ENCODE measurements at places on chromosomes 5 and 9.

- no peak for DNase-seq
Measured at GRCh38 chr5:56142614-56143372, 90.3 kb downstream of the ANKRD55 start.

DNA sequence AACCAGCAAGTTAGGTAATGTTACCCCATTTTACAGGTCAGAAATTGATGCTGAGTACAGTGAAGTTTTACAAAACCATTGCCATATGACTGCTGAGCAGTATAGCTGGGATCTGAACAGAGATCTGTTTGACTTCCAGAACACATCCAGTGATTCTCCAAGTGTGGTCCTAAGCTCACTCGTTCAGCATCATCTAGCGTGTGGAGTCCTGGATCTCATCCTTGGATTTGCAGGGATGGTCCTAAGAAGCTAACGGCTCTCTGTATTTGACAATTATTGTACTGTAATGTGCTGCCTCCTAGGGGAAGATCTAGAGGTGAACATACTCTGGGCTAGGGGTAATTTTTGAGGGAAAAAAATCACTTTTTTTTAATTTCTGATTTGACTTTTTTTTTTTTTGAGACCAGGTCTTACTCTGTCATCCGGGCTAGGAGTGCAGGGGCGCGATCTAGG is 1.4 kb downstream of the SLC26A2 start:
- peak; percentile 62 for DNase-seq

- peak; percentile 15 for DNase-seq
Measured at GRCh38 chr9:138013836-138014562, 136.4 kb downstream of the CACNA1B start.

GRCh38 chr5:43627028-43627427 is 24.0 kb downstream of the NNT start:
- DNase-seq: peak; percentile 55

- DNase-seq: no peak
Measured at GRCh38 chr5:8913522-8913921, 632.4 kb downstream of the SEMA5A start.

- no peak for DNase-seq
Measured at GRCh38 chr5:91929522-91929817, 546.4 kb upstream of the ARRDC3 start.

DNA sequence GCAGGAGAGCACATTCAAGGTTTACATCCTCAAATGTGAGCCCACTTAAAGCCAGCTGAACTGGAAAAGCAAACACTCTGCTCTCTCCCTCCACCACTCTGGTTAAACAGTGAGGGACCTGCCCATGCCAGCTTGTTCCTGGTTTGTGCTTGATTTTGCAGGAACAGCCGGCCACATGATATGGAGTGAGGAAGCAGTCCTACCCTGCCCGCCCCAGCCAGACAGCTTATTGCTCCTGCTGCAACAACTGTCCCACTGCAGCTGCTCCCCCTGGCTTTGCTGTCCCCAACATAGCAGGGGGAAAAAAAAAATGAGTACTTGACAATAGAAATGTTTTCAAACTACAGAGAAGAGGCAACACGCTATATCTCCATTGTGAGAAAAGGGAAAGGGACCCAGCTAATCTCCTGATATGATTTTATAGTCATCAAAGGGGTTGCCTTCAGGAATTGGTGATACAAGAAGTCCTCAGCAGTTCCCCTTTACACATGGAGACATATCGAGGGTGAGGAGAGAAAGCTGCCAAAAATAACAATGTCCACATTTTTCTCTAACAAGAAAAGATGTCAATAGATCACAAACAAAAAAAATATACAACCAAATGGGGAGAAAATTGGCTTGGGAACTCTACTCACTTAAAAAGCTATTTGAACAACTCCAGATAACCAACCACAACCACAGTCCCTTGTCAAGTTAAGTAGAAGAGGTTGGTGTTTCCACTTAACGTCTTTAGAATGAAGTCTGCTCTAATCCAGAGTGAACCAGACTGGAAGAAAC is 4.6 kb downstream of the MYO10 start:
- DNase-seq: no peak

- no peak for DNase-seq
Measured at GRCh38 chr9:99594056-99594780, 227.5 kb upstream of the NR4A3 start.

- no peak for DNase-seq
Measured at GRCh38 chr5:138212828-138213160, 329 bp downstream of the CDC23 start.

- DNase-seq: peak; percentile 50
Measured at GRCh38 chr5:126499853-126500342, 76.7 kb downstream of the GRAMD2B start.

- no peak for DNase-seq
Measured at GRCh38 chr5:127412698-127413097, 104.7 kb upstream of the PRRC1 start.

DNA sequence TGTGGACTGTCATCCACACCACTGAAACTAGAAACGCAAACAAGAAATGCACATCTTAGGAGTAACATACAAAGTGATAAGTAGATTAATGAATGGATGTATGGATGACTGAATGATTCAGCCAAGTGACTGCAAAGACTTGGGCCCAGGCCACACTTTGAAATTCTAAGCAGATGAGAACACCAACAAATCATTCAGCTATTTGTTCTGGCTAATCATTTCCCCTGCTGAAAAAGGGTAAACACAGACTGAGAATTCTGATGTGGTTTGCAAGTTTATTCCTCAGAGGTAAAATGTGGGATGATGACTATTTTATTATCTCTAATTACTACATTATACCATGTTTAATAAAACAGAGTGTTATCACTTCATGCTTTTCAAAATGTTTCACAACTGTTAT is 163.2 kb upstream of the ADAMTS16 start:
- DNase-seq: no peak

DNA sequence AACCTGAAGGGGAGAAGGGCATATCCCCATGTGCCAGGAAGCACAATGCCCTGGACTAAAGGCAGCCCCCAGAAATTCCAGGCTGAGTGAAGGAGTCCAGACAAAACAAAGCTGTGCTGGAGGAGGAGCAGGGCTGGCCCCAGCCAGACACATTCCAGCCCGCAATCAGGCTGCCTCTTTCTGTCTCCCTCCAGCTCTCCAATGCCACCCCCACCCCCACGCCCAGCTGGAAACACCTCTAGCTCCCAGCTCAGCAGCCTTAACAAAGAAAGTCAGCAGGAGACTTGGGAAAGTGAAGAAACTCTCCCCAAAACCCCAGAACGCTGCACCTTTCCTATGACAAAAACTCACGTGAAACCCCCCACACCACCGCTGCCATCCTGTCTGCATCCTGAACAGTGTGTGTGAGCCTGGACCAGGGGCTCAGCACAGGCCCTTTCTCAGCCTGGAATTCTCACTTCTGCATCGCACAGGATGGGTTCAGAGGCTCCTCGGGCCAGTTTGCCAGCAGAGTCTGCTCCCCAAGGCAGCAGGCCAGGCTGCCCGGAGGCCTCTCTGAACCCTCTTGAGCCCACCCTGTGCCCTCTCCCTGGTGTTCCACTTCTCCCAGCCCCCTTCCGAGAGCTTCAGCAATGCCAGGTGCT is 96.2 kb upstream of the ICE1 start:
- peak; percentile 74 for DNase-seq

DNA sequence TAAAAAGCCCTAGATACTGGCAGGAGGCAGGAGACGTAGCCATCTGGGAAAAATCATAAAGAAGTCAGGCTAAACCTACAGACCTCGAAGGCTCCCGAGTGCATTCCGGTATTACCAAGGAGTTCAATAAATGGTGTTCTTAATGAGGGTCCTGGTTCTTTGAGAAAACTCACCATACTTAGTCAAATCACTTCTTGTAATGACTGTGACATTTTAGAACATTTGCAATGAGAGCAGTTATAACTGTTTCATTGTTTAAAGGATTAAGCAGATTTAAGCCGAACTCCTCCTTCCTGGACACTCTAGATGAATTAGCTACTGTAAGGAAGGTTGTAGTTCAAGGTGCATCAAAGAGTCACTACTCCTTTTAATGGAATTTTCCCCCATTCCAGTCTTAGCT is 67.8 kb downstream of the EFNA5 start:
- DNase-seq: no peak

DNA sequence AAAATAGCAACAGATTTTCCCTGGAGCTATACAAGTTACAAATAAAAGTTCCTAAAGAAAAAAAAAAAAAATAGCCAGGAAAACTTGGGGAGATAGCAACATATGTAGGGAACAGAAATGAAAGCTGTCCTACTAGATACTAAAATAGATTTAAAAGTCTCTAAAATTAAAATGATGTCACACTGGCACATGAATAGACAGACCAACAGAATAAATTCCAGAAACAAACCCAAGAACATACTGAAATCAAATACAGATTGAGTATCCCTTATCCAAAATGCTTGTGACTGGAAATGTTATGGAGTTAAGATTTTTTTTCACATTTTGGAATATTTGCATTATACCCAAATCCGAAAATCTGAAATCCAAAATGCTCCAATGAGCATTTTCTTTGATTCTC is 23.8 kb downstream of the GOLPH3 start:
- DNase-seq: no peak

Data from H7 (cell line).